Activated effector memory CD4-positive, alpha-beta T cell treated with anti-CD3 and anti-CD28 coated beads, Interleukin-2, amount 50 U/mL, for 16 hours (primary cell): ENCODE measurements at places on chromosomes 3 and 15.

GRCh38 chr3:181176601-181177000 is 187.1 kb upstream of the DNAJC19 start:
- DNase-seq: no peak

GRCh38 chr15:51223771-51224229 is 114.6 kb downstream of the CYP19A1 start:
- no peak for DNase-seq

DNA sequence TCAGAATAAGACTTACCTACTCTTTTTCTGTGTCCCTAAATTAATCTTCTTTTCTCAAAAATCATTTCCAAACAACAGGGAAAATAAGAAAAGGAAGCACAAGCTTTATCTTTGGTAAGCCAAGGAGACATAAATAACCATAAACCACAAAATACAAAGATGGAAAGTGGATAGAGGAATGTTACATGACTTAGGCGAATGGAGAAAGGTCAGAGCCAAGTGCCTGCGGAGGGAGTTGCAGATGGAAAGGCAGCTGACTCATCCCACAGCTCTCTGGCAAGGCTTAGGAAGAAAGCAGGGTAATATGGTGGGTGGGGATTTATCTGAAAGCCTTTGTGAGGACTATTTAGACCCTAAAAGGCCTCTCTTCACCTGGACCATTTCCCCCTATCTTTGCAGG is 72.8 kb downstream of the GALK2 start:
- no peak for DNase-seq

DNA sequence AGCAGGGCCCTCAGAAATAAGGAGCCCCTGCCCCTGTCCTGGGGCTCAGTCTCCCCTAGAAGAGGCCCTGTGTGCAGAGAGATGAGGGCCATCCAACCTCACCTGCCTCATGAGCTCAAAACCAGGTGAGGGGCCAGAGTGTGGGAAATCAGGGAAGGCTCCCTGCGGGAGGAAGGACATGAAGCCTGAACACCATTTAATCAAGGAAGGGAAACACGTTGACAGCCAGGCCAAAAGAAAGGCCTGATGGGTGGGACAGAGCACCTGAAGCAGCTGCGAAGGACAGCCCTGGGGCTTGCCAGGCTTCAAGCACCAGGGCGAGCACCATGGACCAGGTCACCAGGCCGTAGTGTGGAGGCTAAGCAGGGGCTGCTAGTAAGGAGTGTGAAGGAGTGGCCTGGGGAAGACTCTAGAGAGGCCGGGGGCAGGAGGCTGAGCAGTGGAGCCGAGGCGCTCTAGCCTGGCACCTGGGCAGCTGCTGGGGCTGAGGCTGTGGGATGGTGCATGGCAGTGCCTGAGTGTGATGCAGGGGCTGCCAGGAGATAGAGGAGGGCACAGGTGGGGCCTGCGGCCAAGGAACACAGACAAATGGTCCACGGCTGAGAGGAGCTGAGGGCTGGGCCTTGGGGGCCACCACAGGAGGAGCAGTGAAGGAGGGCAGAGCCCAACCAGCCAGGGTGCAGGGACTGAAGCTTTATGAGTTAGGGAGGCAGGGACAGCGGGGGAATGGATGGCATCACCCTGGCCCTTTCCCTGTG is 16.1 kb downstream of the ACAA1 start:
- DNase-seq: peak; percentile 49

- DNase-seq: no peak
These were observed 22.7 kb downstream of the CTDSPL2 start for GRCh38 chr15:44450172-44450571.

GRCh38 chr3:8253201-8253600 is 248.4 kb upstream of the LMCD1 start:
- no peak for DNase-seq
